ENCODE measurements at places on chromosomes 13 and 19.

DNA sequence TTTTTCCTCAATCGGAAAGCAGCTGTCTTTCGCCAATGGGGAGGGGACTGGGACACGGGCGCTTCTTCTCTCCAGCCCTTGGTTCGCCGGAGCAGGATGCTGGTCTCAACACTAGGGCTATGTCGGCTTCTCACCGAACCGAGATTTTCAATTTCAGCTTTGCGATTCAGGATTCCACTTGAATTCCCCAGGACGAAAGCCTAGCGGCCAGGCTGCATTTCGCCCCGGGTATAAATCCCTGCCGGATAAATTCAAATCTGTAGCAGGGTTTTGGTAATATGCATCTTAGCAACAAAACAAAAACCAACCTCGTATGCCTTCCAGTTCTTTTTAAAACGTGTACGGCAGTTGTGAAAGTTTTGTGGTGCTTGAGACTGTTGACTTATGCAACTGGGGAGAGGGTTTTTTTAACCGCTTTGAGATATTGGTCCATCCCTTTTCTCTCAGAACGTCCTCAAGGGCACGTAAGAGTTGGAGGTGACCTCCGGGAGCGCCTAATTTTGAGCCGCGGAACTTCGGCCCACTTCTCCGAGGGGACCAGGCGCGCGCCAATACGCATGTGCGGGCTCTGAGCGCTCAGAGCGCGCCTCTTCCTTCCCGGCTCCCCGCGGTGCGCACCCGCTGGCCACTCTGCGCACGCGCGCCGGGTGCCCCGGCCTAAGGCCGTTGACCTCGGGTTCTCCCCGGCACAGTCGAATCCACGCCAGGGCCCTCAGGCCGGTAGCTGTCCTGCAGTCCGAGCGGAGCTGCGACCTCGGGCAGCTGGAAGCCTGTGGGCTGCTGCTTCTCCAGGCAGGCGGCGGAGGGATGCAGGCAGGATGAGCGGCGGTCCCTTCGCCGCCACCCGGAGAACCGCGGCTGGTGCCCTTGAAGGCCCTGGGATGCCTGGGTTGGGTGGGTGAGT lies 7.6 kb downstream of the POU4F1 start:
- no peak for DNase-seq

DNA sequence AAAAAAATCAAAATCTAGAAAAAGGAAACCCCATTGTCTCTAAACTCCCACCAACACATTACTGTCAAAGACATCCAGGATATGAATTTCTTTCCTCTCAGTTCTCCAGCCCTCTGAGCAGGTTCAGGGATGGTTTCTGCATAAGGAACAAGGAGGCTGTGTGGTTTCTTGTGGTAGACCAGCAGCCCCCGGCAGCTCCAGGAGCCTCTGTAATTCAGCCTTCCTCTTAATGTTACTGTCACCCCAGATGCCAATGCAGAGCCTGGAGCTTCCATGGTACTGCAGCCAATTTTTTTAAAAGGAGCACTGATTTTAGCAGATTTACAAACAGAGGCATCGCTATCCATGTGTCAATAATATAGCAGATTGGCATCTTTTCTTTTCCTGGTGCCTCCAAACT lies 100.6 kb upstream of the FAM216B start:
- DNase-seq: no peak

GRCh38 chr19:19745496-19746285 lies 12.8 kb upstream of the ZNF14 start:
- DNase-seq: no peak

- DNase-seq: no peak
These were observed 39.1 kb downstream of the TEX26 start for GRCh38 chr13:30971575-30971974.

- no peak for DNase-seq
These were observed 3.1 kb upstream of the UQCRFS1 start for GRCh38 chr19:29216021-29216420.

- DNase-seq: no peak
These were observed 116.7 kb upstream of the FRY start for GRCh38 chr13:31914843-31915242.
